ENCODE measurements at places on chromosomes 7 and 10. TPM values are rescaled to one million over a fixed set of nuclear protein-coding genes. Genes with fewer than 3 reads are reported as not detected.

- peak; percentile 35 for DNase-seq
Observed at GRCh38 chr10:132468651-132469050, 68.9 kb upstream of the INPP5A start.

DNA sequence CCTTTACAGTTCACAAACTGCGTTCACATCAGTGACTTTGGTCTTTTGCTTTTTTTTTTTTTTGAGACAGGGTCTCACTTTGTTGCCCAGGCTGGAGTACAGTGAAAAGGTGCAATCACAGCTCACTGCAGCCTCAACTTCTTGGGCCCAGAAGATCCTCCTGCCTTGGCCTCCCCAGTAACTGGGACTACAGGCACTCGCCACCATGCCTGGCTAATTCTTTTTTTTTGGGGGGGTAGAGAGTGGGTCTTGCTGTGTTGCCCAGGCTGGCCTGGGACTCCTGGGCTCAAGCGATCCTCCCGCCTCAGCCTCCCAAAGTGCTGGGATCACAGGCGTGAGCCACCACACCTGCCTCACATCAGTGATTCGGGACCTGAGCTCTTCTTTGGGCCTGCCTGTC, 35.7 kb upstream of the UNCX start:
- DNase-seq = no peak

GRCh38 chr10:62511238-62511637, 137.1 kb downstream of the ZNF365 start:
- no peak for DNase-seq

DNA sequence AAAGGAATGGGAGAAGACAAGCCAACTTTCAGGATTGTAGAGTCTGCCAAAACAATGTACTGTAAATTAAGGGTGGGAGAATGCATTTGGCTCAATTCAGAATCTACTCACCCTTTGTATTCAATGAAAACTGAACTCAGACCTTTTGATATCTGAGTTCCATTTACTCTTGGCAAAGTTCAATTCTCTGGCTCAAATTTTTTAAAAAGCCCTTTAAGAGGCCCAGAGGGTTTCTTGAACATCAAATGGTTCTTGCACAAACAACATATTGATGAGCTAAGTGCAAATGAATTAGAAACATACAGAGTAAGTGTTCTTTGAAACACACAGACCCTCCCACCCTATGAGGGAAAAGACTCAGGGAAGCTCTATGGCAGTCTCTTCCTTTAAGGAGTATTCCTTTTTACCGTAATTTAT, 5.2 kb upstream of the XPNPEP1 start:
- no peak for DNase-seq

GRCh38 chr10:73379064-73379748, 20.5 kb upstream of the CFAP70 start:
- DNase-seq = no peak

GRCh38 chr7:124261710-124262109, 228.8 kb upstream of the TMEM229A start:
- DNase-seq = no peak

DNA sequence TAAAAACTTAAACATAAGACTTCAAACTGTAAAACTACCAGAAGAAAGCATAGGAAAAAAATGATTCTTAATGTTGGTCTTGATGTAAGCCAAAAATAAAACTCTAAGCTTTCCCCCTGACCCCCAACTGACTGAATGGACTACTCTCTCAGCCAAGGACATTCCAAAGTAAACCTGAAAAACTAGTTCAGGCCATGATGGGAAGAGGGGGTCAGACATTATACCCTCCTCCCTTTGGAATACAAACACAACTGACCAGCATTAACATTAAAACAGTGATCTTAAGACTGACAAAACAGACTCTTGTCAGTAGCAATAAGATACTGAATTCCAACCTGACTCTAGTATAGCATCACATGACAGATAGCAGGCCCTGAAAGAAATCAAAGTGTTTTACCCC, 13.5 kb upstream of the LRGUK start:
- no peak for DNase-seq

- DNase-seq = no peak
Observed at GRCh38 chr7:71498381-71498780, 366.4 kb downstream of the GALNT17 start.

DNA sequence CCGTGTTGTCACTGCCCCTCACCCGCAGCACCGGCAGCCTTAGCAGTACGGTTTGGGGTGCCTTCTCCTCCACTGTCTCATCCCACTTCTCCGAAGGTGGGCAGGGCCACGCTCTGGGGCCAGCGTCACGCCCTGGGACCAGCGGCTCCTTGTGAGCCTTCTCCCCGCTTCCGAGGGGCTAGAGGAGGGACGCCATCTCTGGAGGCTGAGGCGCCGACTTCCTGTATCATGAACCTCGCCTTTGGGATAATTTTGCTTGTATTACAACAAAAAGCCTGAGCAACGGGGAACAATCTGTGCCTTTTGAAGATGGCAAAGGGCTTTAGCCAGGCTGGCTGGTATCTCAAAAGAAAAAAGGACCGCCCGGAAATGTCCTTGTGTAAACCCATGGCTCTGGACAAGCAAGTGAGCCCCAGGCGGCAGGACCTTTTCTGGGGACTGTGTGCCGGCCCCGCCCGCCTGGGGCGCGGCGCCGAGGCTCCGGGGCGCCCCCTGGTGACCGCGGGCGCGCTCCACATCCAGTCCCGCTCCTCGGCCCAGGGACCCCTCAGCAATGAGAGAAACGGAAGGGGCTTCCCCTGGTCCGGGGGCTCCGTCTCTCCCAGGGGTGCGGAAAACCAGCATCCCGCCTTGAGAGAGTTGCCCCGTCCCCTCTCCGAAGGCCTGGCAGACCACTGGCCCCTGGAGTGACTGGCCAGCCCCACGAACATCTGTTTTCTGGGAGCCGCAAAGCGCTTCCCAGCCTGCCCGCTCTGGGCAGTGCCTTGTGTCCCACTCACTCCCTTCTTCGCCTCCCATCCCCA, 3.8 kb downstream of the DEPP1 start:
- peak; percentile 90 for DNase-seq

DNA sequence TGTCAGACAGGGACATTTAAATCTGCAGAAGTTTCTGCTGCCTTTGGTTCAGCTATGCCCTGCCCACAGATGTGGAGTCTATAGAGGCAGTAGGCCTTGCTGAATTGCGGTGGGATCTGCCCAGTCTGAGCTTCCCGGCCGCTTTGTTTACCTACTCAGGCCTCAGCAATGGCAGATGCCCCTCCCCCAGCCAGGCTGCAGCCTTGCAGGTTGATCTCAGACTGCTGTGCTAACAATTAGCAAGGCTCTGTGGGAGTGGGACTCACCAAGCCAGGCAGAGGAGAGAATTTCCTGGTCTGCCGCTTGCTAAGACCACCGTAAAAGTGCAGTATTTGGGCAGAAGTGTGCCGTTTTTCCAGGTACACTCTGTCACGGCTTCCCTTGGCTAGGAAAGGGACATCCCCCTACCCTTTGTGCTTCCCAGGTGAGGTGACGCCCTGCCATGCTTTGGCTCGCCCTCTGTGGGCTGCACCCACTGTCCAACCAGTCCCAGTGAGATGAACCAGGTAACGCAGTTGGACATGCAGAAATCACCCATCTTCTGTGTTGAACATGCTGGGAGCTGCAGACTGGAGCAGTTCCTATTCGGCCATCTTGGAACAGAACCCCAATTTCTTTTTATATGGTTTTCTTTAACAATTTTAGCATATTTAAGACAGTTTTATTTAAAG, 28.4 kb upstream of the VWDE start:
- no peak for DNase-seq

DNA sequence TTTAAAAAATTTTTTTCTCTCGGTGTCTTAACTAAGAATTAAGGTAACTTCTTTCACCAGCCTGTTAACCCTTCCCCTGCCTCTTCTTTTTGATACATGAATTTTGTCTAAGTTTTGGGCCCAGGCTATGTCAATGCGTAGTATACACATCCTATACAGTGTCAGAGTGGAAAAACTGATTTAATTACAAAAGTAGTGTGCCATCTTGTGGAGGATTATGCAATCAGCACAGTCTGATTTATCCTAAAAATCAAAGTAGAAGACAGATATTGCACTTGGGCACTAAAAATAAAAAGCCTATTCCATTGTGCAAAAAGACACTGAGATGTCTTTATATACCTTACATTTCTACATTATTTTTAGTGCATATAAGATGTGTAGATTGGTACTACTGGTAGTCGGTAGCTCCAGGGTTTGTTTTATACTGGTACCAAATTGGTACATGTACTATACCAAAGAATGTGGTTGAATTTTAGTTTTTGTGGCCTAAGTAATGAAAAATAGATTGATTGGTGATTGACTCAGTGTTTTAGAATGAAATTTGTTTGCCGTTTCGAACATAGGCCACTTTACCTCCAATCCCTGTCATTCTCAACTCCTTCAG, 96.6 kb downstream of the MKLN1 start:
- no peak for DNase-seq

GRCh38 chr10:50501478-50501877, 122.3 kb downstream of the SGMS1 start:
- DNase-seq = no peak

DNA sequence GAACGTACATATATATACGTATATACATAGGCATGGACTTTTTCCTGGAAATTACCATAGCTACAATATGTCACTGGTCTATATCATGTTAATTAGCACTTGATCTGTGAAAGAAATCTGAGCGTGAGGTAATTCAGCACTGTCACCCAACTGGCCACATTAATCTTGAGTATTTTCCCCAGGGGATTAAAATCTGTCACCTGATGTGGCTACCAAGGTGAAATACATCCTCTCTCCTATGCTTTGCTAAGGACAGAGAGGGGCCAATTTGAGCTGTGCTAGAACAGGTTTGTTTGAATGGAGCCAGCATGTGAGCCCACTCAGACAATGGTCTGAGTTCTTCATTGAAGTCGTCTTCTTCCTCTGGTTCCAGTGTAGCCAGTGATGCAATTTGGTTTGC, 33.3 kb downstream of the CYCS start:
- no peak for DNase-seq

GRCh38 chr10:49596493-49596809, 13.7 kb upstream of the SLC18A3 start:
- DNase-seq = no peak

GRCh38 chr10:102334101-102334500, 61.4 kb upstream of the NFKB2 start:
- no peak for DNase-seq

DNA sequence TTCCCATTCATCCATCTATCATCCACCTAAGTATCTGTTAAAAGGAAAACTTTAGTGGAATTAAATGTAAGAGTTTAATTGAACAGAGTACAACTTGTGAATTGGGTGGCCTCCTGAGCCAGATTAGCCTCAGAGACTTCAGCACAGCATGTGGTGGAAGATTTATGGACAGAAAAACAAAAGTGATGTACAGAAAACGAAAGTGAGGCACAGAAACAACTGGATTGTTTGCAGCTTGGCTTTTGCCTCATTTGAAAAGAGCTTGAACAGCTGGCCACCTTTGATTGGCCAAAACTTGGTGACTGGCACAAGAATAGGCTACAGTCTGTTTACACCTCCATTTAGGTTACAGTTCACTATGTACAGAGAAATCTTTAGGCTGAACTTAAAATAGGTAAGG, 1463.4 kb upstream of the CELF2 start:
- no peak for DNase-seq

DNA sequence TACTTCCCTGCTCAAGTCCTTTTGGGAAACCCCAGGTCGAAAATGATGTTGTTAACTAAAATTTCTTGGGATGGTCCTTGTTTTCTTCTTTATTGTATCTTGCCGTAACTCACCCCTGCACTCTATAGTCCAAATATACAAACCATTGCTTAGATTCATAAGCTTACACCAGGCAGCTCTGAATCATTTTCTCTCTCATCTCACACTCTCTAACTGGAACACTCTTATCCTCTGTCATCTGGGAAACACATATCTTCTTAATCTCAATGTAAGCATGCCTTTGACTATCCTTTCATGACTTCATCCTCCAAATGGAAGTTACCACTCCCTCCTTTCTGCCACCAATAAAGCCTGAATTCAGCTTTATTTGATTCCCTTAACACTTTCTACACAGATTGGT, 175.8 kb upstream of the ANK3 start:
- DNase-seq = no peak

DNA sequence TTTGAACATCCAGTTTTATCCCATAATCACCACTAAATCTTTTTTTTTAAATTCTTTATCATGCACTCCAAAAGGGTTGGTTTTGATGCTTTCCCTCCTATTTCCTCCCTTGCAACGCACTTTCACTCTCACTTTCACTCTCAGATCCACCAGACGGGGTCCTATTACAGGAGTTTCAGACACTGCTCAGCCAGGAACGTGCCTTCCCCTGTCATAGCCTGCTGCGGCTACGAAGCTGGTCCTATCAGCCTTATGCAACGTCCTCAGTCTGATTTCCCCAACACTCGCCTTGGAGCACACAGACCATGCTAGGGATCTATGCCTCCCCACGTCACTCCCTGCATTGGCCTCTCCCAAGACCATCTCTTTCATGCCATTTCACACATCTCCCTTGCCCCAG, 23.4 kb downstream of the ZPBP start:
- peak; percentile 60 for DNase-seq

DNA sequence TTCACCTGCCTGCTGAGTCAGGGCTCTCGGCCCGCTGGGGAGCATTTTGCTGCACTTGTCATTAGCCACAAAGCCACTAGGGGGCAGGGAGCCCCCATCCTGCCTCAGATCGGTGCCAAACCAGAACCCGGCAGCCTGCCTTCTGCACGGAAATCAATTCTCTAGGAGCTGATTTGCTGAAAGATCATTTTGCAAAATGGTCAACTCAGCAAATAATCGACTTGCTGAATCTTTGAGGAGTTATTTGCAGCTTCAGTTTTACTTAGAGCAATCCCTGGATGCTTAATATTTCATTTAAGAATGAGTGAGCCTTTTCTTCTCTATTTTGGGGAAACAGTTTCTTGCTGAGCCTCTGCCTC, 1.7 kb upstream of the GIMAP8 start:
- DNase-seq = peak; percentile 85

- no peak for DNase-seq
Observed at GRCh38 chr10:71973777-71974488, 9.7 kb downstream of the CHST3 start.

GRCh38 chr10:47039562-47039913, 128.3 kb downstream of the PTPN20 start:
- DNase-seq = no peak

DNA sequence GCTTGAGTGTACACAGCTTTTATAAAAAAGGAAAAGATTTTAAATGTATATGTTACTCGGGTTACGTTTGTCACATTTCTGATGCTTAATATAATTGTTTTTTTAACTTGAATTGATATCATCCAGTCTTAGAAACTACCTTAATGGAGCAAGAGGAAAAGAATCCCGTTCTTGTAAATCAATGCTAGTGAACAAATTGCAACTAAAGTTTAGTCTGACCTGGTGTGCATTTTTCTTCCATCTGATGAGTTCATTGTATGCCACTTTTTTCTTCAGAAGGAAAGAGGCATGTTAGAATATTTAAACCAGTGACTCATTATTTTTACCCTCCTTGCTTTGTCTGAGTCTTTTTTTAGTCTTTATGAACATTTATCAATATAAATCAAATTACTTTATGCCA, 34.7 kb downstream of the NET1 start:
- DNase-seq = no peak

GRCh38 chr7:92706563-92706962, 116.4 kb upstream of the FAM133B start:
- DNase-seq = no peak

The C10orf67 gene
- not detected for polyA plus RNA-seq

The CHST15 gene
- 4.5 TPM for polyA plus RNA-seq

The IL2RA gene
- polyA plus RNA-seq = 0.33 TPM

The MKX gene
- polyA plus RNA-seq = 2.6 TPM

The FAM237B gene
- not detected for polyA plus RNA-seq

The LIPF gene
- 6.1 TPM for polyA plus RNA-seq

The RTKN2 gene
- polyA plus RNA-seq = 0.13 TPM

The CTNNA3 gene
- polyA plus RNA-seq = 1.5 TPM

The PDE1C gene
- 2.6 TPM for polyA plus RNA-seq

The CD36 gene
- polyA plus RNA-seq = 12.8 TPM

The CYP3A4 gene
- polyA plus RNA-seq = not detected

The PRPS1L1 gene
- polyA plus RNA-seq = not detected

The MSS51 gene
- polyA plus RNA-seq = 1.7 TPM

The GPER1 gene
- polyA plus RNA-seq = 5.0 TPM
